Brain (organoid and tissue), 16 donors: ENCODE measurements at places on chromosomes 16 and 17.

DNA sequence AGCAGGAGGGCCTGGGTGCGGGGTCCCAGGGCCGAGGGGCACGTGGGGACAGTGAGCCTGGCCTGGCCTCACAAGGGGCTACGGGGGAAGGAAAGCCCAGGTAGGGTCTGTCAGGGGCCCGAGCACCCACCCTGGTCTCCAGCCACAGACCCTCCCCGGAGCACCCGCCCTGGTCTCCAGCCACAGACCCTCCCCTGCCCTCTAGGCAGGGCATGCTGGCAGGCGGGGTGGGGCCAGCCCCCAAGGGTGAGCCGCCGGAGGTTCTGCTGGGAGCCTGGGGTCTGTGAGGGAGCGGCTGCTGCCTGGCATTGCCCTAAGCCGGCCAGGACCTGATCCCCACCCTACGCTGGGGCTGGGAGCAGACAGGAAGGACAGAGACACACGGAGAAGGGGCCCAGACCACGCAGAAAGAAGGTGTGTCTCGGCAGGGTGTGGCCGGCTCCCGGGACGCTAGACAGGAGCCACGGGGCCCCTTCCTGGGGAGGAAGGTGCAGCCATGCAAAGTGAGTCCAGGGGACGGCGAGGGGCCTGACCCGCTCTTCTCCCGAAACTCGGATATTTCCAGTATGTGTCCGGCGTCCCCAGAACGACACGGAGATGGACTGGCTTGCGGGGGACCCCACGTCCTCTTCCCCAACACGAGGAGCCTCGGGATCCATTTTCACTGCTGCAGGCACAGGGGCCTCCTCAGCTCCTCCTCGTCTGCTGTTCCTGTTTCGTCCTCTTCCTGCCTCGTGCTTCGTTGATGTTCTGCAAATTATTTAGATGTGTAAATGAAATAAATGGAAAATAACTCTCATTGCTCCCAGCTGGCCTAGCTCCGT is 15.5 kb downstream of the UTS2R start:
- DNase-seq, result no peak

DNA sequence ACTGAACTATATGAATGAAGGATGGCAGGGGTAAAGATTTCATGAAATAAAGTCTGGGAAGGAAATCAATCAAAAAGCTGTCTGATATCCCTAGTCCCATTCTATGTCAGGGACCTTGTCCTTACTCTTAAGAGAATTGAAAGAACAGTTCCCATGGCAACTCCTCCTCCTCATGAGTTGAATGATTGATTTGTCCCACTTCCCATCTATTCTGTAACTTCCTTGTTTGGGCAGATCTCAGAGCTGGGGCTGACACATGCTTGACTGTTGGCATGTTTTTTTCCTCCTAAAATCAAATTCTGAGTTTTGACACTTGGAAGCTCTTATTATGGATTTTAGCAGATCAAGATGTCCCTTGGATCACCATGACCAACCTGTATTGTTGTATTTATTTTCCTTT is 1138.6 kb upstream of the CDH8 start:
- no peak for DNase-seq

- no peak for DNase-seq
Measured at GRCh38 chr17:36104701-36105181, 1.1 kb downstream of the CCL4 start.

GRCh38 chr17:4038076-4038475 is 73.8 kb upstream of the ATP2A3 start:
- DNase-seq, result no peak

GRCh38 chr16:19138601-19139000 is 24.8 kb downstream of the ITPRIPL2 start:
- DNase-seq, result no peak

- DNase-seq, result no peak
Measured at GRCh38 chr16:68798398-68798797, 44.9 kb upstream of the TANGO6 start.

- DNase-seq, result no peak
Measured at GRCh38 chr16:76882105-76882504, 308.9 kb upstream of the MON1B start.

DNA sequence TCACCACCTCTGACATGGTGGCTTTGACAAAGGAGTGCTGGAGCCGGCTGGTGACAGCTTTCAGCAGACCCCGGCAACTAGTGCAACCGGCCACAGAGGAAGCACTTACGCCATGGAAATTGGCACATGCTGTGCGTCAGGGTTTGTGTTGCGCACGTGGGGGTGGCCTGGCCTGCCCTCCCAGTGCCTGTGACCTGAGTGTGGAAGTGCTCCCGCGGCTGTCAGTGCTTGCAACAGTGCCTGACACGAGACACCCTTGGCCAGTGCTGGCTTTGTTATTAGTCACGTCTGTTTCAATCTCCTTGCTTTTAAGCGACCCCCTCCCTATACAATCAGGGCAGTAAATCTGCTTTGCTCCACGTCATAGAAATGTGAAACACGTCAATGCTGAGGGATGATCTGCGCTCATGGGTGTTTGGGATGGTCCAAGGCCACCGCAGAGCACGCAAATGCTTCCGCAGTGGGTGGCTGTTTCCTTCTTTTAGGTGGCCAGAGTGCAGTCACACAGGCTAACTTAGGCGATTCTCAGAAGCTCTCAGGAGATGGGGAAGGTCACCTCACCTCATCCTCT is 64.3 kb downstream of the PGS1 start:
- no peak for DNase-seq

GRCh38 chr16:31868691-31869167 is 4.9 kb upstream of the ZNF267 start:
- peak; percentile 91 for DNase-seq

GRCh38 chr16:26316683-26317464 is 625.1 kb downstream of the HS3ST4 start:
- DNase-seq, result no peak

- no peak for DNase-seq
Measured at GRCh38 chr16:69599731-69600130, 34.0 kb downstream of the NFAT5 start.

- DNase-seq, result peak; percentile 61
Measured at GRCh38 chr16:21088646-21089538, 61.8 kb downstream of the DNAH3 start.

DNA sequence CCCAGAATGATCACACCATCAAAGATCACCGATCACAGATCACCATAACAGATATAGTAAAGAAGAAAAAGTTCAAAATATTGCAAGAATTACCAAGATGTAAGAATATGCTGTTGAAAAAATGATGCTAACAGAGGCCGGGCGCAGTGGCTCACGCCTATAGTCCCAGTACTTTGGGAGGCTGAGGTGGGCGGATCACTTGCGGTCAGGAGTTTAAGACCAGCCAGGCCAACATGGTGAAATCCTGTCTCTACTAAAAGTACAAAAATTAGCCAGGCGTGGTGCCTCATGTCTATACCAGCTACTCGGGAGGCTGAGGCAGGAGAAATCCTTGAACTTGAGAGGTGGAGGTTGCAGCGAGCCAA is 53.2 kb downstream of the CPPED1 start:
- DNase-seq, result no peak

DNA sequence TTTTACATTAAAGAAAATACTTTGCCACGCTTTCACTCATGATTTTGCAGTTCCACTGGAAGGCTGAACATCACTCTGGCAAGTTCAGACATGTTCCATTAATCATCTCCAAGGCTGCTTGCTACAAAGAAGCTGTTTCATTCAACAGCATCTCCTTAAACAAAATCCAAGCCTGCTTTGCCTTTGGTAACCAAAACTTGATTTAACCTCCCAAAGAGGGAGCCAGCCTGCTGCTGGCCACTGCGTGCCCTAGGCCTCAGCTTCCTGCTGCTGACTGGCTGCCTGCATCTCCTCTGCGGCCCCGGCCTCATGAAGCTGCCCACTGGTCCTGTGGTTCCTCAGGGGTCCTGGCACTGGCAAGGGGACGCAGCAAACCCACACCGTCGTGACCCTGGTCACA is 31.8 kb downstream of the ANKRD11 start:
- DNase-seq, result no peak

DNA sequence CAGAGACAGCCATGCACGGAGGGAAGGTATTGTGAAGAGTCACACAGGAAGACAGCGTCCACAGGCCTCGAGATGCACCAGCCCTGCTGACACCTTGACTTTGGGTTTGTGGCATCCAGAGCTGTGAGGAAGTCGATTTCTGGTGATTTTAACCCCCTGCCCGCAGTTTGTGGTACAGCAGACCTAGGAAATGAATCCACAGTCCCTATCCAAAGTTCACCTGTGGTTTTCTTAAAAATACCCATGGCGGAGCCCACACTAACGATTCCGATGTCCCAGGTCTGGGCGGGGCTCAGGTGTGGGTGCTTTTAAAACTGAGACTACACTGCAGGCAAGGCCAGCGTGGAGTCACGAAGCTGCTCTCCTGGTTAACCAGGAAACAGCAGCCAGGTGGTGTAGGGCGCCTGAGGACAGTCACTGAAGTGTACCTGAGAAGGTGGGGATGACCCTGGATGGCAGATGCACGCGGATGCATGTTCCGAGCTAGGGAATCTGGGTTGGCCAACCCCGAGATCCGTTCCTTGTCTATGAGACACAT is 14.4 kb upstream of the MEAK7 start:
- DNase-seq, result no peak

- no peak for DNase-seq
Measured at GRCh38 chr17:19402171-19402570, 8.9 kb upstream of the RNF112 start.

DNA sequence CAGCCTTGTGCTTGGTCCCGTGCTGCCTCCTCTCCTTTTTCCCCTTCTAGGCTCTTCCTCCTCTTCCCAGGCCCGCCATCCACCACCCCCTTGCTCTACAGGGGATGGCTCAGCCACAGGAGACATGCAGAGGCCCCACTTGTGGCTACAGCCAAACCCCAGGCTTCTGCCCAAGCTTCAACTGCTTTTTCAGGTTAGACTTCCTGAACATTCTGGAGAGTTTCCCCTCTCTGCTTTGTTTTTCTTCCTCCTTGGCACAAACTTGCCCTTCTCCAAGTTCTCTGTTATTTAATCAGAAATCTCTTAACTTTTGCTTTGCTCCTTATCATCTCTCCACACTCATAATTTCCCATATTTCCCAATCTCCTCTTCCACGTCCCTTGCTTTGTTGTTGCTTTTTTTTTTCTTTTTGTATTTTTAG is 18.3 kb upstream of the HAS3 start:
- DNase-seq, result no peak

GRCh38 chr16:88017587-88018101 is 66.4 kb downstream of the BANP start:
- DNase-seq, result no peak

- DNase-seq, result no peak
Measured at GRCh38 chr16:1496464-1496863, 3.3 kb downstream of the TELO2 start.

GRCh38 chr17:75693500-75694481 is 26.7 kb downstream of the SAP30BP start:
- DNase-seq, result peak; percentile 89

DNA sequence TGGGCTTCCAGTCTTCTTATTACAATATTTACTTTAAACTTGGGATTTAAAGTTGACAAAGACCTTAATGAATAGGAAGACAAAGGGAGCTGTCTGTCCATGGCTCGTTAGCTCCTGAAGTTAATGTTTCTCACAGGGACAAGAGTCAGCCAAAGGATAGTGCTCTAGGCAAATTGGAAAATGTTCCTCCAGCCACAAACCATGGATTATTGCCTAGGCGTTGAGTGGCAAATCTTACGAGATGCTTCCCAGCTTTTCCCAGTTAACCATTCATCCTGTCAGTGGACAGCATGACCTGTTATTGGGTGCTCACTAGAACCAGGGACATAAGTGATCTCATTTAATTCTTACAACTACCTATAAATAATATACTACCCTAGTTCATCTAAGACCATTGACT is 3.6 kb downstream of the TEX2 start:
- DNase-seq, result no peak

- no peak for DNase-seq
Measured at GRCh38 chr17:10332515-10332914, 40.3 kb downstream of the MYH13 start.

GRCh38 chr17:18055597-18055996 is 16.4 kb downstream of the GID4 start:
- no peak for DNase-seq

- DNase-seq, result no peak
Measured at GRCh38 chr17:43030137-43030767, 5.2 kb downstream of the RND2 start.

- DNase-seq, result peak; percentile 91
Measured at GRCh38 chr17:58249270-58250133, 11.1 kb downstream of the LPO start.

GRCh38 chr17:29664743-29665480 is 42.2 kb upstream of the CORO6 start:
- no peak for DNase-seq

DNA sequence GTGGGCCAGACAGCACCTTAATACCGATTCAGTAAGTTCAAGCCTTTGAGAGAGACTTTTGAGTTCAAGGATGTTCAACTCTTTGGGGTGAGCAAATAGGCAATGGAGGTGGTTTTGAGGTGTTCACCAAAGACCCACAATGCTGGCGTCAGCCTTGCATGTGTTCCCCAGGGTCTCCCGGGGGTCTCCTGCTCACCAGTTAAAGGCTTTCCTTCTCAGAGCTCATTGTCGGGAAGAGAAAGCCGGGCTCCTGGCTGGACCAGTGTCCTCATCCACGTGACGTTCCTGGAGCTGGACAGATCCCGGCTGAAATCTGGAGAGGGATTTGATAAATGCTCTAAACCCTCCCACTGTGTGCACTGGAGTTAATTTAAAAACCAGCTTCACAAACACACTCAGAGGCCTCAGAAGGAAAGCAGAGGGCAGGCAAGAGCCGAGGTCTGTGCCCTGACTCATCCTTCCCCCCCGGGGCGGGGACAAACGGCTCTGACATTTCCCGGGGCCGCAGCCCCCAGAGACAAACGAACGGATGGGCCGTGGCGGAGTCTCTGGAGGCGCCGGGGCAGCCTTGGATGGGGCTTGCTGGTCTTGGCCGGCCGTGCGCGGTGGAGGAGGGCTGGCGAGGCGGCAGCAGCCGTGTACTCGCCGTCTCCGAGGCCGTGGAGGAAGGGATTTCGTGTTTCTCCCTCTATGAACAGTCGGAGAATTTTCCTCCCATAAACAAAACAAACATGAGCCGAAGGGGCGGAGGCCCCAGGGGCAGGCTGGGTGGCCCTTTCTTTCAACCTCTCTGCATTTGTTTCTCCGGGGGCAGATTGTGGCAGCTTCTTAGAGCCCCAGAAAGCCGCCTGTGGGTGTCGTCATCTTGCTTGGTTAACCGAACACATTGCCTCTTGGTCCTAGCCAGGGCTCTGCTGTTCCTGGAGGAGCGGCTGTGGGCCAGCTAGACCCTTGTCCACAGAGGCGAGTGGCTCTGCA is 94.2 kb downstream of the NTN1 start:
- DNase-seq, result peak; percentile 29

DNA sequence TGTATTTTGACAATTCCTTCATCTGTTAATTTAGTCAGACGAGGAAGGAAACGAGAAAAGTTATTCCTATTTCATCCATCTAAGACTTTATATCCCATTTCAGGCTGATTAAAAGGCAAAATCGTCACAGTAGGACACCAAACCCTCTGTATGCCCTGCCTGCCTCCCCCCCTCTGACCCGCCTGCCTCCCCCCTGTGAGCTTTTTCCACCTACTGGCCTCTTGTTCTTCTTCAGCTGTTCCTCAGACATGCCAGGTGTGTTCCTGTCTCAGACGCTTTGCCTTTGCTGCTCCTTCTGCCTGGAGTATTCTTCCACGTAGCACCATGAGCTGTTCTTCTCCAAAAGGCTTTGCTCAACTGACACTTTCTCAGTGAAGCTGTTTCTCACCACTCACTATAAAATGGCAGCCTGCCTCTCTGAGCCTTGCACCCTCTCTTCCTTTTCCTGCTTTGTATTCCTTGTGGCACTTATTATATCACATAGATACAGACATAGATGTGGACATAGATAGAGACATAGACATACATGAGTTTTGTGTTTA is 723.4 kb downstream of the MAF start:
- no peak for DNase-seq

- DNase-seq, result no peak
Measured at GRCh38 chr16:83176802-83177201, 550.0 kb downstream of the CDH13 start.
